Gastroesophageal sphincter (tissue), 4 donors: ENCODE measurements at places on chromosomes 16 and 17.

- no peak for ATAC-seq
Measured at GRCh38 chr17:30300818-30301217, 9.1 kb upstream of the BLMH start.

- peak; percentile 79 for ATAC-seq
Measured at GRCh38 chr17:47225436-47225858, 16.3 kb downstream of the MYL4 start.

DNA sequence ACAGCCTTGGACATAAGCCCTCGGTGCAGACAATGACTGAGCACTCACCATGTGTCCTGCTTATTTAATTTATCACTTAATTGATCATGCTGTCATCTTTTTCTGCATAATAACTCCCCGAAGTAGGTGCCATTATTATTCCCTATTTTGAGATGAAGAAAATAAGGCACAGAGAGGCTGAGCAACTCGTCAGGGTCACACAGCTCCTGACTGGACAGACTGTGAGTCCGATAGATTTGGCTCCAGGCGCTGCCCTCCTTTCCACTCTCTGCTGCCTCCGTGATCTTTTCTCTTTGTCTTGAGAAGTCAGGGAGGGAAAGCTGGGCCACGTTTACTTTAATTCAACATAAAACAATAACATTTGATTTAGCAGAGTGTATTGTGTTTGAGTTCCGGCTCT lies 19.0 kb upstream of the N4BP1 start:
- ATAC-seq, result no peak

DNA sequence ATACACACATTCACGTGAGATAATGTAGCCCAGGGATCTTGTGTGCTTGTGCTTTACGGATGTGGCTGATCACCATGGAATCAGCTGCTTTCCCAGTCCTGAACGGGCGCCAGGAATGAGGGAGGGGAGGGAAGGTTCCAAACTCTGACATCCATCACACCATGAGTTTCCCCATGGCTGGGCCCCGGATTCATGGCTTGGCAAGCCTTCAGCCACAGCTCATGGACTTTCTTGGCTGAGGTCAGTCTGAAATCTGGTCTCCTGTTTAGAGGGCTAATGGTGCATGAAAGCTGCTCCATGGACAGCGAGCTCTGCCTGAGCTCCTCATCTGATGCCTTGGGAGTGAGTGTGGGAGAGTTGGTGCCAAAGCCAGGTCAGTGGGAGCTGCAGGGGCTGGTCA lies 767.6 kb upstream of the EEF2KMT start:
- ATAC-seq, result no peak

DNA sequence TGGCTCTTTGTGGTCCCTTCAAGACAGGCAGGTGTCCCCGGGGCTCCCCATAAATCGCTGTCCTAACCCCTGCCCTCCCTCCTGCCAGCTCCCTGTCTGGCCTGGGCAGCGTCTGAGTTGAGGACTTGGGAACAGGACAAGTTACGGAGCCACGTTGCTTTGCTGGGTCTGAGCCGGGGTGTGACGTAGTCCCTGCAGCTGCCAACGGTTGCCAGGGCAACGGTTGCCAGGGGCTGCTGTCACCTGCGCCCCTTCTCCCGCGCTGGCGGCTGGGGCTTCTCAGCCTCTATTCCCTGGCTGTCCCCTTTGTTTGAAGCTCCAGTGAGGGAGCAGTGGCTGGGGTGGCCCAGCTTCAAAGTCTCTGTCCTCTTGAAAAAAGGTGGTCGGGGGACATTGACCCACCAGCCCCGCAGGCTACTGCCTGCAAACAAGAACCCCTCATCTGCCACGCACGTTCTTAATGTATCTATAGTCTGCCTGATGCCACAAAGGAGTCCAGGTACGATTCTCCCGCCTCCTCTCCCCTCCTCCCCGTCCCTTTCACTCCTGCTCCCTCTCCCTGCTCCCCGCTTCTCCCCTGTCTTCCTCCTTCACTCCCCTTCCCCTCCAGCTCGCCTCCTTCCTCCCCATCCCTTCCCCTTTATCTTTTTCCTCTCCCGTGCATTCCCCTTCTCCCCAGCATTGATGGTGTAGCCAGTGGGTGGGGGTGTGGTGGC lies 10.9 kb downstream of the ADGRG1 start:
- no peak for ATAC-seq

GRCh38 chr16:11955713-11956123 lies 9.3 kb upstream of the TNFRSF17 start:
- peak; percentile 86 for ATAC-seq

DNA sequence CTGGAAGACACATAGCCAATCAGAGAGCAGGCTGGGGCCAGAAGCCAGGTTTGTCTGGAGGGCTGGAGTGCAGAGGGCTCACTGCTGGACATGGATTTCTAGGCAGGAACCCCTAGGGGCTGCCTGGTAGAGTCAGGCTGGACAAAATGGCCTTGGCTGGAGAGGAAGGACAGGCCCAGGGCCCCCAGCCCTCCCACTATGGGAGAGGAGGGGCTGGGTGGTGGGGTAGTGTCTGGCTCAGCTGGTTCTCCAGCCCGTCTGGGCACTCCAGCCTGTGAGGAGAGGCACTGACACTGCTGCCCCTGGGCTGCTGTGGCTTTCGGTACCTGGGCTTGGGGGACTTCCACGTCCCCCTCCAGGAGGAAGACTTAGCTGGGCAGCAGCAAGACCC lies 21.7 kb upstream of the DOK4 start:
- no peak for ATAC-seq

- no peak for ATAC-seq
Measured at GRCh38 chr16:10946308-10946707, 1.9 kb downstream of the CLEC16A start.

GRCh38 chr17:1868090-1868489 lies 38.3 kb downstream of the RPA1 start:
- no peak for ATAC-seq

DNA sequence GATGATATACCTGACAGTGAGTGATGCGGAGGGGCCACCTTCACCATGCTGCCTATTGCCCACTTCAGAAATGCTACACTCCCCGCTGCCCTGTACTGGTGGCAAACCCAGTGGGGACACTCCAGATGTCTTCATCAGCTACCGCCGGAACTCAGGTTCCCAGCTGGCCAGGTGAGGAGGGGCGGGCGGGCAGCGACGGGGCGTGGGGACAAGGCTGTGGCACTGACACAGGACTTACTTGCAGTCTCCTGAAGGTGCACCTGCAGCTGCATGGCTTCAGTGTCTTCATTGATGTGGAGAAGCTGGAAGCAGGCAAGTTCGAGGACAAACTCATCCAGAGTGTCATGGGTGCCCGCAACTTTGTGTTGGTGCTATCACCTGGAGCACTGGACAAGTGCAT lies 16.6 kb downstream of the SARM1 start:
- no peak for ATAC-seq

DNA sequence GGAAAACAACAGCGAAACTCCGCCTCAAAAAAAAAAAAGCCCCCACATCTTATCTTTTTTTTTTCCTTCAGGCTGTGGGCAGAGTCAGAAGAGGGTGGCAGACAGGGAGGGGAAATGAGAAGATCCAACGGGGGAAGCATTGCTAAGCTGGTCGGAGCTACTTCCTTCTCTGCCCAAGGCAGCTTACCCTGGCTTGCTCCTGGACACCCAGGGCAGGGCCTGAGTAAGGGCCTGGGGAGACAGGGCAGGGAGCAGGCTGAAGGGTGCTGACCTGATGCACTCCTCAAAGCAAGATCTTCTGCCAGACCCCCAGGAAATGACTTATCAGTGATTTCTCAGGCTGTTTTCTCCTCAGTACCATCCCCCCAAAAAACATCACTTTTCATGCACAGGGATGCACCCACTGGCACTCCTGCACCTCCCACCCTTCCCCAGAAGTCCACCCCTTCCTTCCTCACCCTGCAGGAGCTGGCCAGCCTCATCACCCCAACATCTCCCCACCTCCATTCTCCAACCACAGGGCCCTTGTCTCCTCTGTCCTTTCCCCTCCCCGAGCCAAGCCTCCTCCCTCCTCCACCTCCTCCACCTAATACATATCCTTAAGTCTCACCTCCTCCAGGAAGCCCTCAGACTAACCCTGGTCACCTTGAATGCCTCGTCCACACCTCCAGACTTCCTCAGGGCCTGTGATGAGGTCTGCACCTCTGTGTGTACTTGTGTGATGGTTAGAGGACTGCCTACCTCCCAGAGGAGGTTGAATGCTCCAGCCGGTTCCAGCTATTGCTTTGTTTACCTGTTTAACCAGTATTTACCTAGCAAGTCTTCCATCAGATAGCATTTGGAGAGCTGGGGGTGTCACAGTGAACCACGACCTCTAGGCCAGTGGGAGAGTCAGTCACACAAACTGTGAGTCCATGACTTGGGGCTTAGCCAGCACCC lies 1.2 kb upstream of the HBA1 start:
- no peak for ATAC-seq

GRCh38 chr16:11396241-11397048 lies 51.2 kb downstream of the RMI2 start:
- ATAC-seq, result peak; percentile 81

DNA sequence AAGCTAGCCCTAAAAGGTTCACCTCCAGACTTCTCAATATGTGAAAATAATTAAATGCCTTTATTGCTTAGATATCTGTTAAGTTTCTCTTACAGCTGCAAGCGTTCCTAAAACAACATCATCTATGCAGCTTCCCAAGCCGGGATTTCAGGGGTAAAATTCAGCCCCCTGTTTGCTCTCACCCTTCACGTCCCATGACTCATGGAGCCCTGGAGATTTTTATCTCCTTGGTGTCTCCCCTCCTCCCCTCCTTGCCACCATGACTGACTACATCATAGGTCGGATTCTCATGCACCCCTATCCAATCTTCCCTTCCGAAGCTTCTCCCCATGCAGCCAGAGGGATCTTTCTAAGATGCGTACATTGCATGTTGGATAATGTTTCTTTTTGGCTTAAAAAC lies 21.0 kb upstream of the CACNG4 start:
- no peak for ATAC-seq

DNA sequence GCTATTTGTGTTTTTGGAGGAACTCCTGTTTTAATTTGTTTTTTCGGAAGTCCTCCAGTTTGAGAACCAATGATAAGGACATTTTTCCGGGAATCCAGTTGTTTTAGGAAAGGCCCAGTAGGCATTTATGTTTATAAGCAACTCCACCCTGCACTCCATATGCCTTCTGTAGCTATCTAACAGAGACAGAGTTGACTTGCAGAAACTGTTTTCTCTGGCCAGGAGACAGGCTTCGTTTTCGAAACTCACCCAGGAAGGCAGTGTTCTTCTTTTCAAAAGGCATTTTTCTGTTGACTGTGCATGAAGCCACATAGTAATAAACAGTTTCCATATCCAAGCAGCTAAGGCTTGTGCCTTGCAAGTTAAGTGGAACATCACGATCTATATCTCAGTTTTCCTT lies 587.1 kb downstream of the WWOX start:
- no peak for ATAC-seq

- ATAC-seq, result no peak
Measured at GRCh38 chr16:5557966-5558365, 460.4 kb upstream of the EEF2KMT start.

DNA sequence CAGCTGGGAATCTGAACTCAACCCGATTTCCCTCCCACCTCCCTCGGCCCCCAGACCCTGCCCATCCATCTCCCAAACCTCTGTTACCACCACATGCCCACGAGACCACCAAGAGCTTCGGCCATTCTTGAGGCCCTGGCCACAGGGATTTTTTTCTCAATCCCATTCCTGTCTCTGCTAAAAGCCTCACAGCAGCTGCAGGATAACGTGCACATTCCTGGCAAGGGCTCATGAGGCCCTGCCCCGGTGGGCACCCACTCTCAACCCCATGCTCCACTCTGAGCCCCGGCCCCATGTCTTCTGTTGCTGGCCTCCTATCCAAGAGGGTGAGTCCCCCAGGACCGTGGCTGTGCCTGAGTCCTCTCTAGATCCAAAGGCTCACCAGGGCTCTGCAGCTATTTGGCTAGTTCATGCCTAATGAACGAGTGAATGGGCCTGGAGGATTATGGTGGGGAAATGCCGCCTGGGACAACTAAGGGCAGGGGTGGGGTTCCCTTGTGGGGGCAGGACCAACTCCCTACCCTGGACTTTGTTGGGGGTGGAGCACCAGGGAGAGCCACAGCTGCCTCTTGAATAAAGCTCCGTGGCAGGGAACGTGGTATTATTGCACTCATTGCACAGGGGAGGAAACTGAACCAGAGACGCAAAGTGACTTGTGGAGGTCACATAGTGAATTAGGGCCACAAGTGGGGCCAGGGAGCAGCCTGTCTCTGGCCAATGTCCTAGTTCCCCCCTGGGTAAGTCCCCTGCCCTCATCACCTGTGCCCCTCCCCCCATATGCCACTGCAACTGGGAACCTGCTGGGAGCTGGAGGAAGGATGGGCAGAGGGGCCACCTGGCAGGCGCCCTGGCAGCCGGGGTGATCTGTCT lies 113.8 kb upstream of the SMURF2 start:
- no peak for ATAC-seq

DNA sequence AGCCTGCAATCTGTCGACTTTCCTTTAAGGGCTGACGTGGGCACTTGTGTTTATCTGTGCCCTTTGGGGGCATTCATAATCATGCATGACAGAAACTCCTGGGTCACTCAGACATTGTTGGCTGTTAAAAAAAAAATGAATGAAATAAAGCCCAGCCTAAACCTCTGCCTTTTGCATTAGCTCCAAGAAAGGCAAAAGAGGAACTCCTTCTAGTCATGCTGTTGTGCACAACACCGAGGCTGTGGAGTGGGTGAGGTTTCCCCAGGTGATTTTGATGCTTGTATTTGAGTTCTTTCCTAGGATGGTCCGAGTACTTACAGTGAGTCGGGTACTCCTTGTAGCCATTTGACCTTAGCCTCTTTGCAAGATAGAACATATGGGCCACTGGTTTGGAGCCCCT lies 49.6 kb upstream of the IRX6 start:
- no peak for ATAC-seq

GRCh38 chr17:7797976-7798375 lies 36.0 kb upstream of the KDM6B start:
- no peak for ATAC-seq

DNA sequence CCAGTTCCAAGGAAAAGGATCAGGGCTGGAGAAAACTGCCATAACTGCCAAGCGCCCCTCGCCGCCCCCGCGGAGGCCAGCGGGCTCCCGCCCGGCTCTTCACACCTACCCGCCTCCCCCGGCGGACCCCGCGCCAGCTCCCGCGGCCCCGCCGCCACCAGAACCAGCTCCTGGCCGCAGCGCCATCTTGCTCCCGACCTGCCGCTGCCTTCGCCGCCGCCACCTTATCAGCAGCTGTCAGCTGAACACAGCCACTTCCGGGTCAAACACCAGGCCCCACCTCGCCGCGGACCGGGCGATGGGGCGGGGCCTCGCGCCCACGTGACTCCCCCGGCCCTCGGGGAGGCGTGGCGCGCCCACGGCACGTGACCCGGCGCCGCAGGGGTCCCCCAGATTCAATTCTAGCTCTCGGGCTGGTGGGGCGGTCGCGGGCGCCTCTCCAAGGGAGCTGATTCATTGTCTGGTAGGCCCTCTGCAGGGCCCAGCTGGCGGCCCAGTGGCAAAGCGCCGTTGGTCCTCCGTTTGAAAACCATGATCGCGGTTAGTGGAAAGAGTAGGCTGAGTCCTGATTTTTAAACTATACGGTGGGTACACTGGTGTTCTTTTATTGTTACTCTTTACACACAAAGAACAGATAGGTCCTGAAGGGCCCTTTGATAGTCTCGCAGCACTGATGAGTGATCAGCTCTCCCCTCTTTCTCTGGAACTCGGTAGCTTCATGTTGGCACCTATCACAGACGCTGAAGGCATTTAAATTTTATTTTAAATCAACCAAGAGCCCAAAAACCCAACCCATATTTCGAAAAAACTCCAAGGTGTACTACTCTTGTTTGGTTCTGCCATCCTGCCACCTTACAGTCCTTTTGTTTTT lies at the start of gene SYNRG:
Gene SYNRG (minus strand): TSS at position 249 of the 871 bp plus-strand sequence. CDS start 63 bp downstream, at position 186.
- ATAC-seq, result peak; percentile 98

- no peak for ATAC-seq
Measured at GRCh38 chr16:71853413-71853812, 7.6 kb downstream of the ATXN1L start.
